T-helper 2 cell treated with Interferon-gamma antibody and Interleukin-4, amounts not matched to agents 5 μg/mL and 100 μg/mL, for 36 hours (primary cell): ENCODE measurements at places on chromosomes 4 and X.

GRCh38 chrX:7090641-7091040 lies 56.9 kb upstream of the STS start:
- no peak for DNase-seq

- no peak for DNase-seq
Observed at GRCh38 chr4:55050418-55050950, 74.9 kb downstream of the KDR start.

- no peak for DNase-seq
Observed at GRCh38 chrX:57817302-57817701, 93.0 kb downstream of the ZXDA start.

DNA sequence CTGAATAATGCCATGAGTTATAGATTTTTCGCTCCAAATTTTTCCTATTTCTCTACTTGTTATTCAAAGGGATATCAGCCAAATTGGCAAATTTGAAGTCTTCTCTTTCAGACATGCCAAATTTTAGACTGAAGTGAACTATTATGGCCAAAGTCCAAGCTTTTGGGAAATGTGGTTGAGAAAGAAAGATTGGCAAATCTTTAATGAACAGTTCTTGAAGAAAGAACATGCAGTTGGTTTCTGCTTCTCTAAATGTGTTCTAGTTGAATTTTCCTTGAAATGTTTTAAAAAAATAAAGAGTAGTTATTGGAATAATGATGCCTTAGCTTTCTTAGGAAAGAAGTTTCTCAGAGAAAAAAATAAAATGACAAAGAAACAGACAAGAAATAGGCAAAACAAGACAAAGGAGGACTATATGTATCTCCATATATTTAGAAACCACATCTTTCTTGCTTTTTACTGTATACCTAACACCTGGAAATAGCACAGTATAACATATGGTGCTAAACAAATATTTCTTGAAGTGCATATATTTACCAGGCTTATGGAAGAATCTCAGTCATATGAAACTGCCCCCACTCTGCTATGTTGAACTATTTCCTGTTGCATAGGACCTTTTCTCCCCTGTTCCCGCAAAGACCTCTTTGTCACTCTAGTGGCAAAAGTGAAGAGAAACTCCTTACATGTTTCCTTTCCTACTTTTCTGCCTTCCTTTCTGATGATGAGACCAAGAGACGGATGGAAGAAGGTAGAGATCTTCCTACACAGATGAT lies 250.0 kb downstream of the ARHGAP24 start:
- no peak for DNase-seq

GRCh38 chr4:93730760-93731159 lies 97.8 kb upstream of the ATOH1 start:
- DNase-seq, result no peak

- no peak for DNase-seq
Observed at GRCh38 chr4:5787311-5787710, 76.3 kb downstream of the EVC start.

GRCh38 chr4:94595880-94596483 lies 144.2 kb downstream of the PDLIM5 start:
- no peak for DNase-seq

GRCh38 chr4:1342003-1342402 lies 5.0 kb upstream of the UVSSA start:
- no peak for DNase-seq

- DNase-seq, result no peak
Observed at GRCh38 chr4:17112292-17112659, 213.8 kb upstream of the LDB2 start.

DNA sequence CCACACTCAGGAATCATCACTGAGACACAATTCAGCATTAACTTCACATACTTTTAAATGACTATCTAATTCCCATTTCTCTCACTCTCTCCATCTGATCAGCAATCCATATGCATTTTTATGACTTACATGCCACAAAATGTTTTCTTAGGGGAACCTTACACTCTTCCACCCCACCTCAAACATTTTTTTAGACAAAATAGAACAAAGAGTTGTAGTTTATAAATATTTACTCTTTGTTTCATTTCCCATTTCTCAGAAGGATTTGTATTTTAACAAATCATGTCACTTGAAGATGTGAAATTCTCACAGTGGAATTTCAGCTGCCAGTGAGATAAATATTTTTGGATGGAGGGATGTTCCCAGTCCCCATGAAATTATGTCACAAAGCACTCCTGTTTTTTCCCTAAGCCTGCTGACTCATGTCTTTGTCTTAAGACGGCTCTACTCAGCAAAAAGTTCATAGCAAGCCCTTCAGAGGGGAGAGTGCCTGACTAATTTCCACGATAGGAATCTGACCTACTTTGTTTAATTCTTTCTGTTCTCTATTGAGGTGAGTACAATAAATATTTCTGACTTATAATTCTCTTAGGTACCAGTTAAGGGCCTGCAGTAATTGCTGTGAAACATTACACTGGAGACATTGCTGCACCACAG lies 257.7 kb downstream of the THOC2 start:
- DNase-seq, result no peak

- DNase-seq, result no peak
Observed at GRCh38 chr4:89009761-89010369, 47.1 kb downstream of the FAM13A start.

GRCh38 chr4:128166982-128167381 lies 105.9 kb downstream of the LARP1B start:
- no peak for DNase-seq

DNA sequence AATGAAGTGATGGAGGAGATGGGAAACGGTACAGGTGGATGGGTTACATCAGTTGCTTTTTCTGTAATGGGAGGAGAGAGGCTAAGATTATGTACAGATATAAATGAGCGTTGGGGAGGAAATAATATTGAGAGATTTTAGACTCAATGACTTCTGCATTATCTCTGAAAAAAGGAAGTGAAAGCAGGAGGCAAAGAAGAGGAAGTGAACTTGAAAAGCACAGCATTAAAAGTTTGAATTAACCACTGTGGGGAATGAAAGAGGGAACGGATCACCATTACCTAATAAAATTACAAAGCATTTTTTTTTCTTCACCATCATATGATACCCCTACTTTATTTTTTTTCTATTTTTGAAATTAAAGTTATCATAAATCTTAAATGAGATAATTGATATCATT lies 1025.5 kb downstream of the RPA4 start:
- DNase-seq, result no peak

GRCh38 chr4:61741327-61742096 lies 541.4 kb downstream of the ADGRL3 start:
- DNase-seq, result no peak

DNA sequence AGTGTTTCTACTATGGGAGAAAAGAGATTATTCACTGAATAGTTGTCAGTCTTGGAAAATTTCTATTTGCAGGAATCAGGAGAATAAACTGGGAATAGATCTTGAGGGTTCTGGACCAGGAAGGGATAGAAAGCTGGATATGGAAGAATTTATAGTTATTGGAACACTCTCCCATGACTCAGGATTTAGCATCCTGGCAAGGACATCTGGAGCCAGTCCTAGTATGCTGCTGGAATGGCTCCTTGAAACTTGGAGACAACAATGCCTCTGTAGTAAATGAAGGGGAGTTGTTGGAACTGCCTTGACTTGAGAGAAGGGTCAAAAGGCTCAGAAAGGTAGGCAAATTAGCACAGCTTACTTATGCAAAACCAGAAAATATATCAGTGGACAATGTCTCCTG lies 23.5 kb upstream of the THOC2 start:
- no peak for DNase-seq

DNA sequence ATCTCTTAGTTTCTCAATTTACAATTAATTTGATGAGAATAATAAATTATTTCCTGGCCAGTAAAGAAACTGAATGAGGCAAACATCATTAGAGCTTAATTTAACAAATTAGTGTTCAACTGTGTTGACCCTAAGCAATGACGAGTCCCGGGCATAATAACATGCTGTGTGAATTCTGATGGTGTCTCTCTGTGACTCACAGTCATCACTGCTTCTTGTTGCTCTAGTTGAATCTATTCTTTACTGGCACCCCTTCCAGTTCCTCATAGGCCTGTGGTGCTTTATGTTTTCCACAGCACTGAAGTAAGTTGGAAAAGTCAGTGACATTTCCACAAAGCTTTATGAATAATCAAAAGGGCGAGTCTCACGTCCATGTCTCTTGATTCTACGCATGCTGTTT lies 57.7 kb upstream of the SLC7A11 start:
- DNase-seq, result no peak

DNA sequence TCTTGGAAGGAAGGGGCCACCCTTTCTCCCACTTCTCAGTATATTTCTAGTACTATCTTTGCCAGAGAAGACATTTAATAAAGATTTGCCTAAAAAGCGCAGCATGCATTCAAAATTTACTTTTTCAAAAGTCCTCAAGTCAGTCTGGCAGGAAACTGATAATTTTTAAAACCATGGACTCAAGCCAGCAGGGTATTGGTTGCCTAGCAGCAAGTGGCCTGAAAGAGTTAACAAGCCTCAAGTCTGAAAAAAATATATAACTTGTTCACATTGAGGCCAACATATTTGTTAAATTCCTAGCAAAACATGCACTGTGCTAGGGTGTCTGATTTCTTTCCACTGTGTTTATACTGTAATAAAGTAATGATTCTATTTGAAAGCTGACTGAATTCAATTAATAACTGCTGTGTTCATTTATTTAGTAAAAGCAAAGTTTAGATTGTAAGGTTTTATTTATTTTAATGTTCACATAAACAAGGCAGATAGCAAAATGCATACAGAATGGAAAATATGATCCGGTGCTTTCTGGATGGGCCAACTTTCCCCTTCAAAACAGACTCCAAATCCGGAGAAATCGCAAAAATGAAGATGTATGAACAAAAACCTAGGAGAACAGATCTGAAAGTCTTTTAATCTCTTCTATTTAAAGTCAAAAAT lies 218.5 kb upstream of the FGF13 start:
- no peak for DNase-seq

GRCh38 chr4:21469438-21470300 lies 478.9 kb downstream of the KCNIP4 start:
- no peak for DNase-seq

GRCh38 chr4:108333353-108333942 lies 164.7 kb upstream of the LEF1 start:
- no peak for DNase-seq

DNA sequence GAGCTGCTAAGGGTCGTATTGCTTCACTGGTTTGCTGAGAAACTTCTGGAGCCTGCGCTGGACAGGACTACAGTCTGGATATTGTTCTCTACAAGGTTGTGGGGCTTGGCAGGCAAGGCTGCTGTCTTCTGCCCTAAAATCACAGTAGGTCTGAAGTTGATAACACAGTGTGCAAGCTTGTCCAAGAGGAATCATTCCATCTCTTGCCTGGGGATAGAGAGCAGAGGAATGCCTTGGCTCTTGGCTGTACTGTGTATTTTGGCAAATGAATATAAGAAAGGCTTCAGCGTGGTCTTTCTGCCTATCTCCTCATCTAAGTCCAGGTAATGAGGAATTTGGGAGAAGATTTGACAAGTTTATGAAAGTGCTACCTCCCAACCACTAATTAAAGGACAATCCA lies 9.4 kb upstream of the RASL11B start:
- DNase-seq, result no peak

- no peak for DNase-seq
Observed at GRCh38 chrX:22109442-22109841, 77.3 kb downstream of the PHEX start.

- DNase-seq, result no peak
Observed at GRCh38 chrX:65841263-65841662, 173.8 kb downstream of the MSN start.

DNA sequence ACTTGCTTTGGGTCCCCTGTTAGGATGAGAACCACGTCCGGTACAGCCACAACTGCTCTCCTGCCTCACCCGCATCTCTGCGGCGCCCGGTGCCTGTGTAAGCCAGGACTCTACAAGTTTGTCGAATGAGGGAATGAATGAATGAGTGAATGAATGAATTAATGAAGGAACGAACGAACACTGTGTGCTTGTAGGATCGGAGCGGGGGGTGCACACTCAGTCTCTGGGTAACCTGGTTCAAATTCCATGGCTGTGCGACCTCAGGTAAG lies 201.4 kb upstream of the PSAPL1 start:
- no peak for DNase-seq

DNA sequence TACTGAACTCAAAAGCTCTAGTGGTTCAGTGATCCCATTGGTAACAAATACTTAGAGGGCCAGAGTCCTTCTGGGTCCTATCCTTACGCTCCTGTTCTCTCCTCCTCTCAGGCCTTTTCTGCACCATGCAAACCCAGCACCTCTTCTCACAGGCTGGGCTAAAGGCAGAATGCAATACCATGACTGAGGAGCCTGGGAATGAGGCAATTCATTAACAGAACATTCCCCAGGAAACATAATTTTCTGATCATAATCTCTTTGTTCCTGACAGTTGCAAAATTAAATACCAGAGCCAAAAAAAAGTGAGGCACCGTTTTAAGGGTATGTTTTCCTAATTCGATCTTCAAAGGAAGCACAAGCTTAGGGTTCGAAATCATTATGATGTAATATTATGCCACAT lies 9.0 kb downstream of the SORBS2 start:
- no peak for DNase-seq

DNA sequence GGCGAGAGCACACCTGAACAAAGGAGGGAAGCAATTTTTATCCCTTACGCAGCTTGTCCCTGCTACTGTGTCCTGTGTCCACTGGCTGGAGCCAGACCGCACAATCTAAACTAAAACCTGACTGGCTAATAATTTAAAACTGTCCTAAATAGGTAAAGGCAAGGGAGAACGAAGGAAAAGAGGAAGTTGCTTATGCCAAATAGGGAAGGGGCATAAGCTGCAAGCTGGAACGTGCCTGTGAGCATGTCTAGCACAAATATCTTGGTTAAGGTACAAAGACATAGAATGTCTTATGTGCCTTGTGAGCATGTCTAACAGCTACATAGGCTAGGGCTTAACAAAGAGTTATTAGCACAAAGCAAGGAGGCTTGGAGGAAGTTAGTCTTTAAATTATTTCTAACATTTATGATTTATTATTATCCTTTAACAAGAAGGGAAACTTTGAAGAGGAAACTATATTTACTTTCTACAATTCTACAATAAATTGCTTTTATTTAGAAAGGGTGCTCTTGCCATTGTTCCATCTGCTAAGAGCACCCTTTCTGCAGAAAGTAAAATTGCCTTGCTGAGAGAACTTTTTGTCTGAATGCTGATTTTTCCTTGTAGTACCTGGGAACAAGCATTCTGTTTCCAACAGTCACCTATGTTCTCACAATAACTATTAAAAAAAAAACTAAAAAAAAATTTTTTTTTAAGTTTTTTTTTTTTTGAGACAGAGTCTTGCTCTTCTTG lies 80.6 kb upstream of the CBR4 start:
- DNase-seq, result no peak

- no peak for DNase-seq
Observed at GRCh38 chr4:20255251-20255586, 3.5 kb downstream of the SLIT2 start.

GRCh38 chr4:71050809-71051208 lies 57.4 kb downstream of the DCK start:
- no peak for DNase-seq

DNA sequence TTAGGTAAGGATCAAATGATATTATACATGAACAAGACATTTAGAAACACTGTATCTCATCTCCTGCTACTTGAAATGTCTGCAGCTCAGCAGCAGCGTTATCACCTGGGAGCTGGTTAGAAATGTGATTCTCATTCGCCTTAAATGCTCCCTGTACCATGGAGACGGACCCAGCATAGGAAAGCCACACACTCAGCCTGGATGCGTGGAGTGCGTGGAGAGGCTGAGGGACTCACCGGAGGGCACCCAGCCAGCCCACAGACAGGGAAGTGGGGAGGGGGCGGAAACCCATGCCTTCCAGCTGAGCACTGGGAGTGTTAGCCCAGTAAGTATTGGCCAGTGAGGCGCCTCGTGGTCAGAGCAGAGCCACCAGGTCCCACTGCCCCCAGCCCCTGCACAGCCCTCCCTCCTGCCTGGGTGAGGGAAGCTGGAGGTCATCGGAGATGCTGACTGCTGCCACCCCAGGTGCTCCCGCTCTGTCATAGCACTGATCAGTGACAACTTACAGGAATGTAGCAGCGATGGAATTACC lies 15.2 kb downstream of the SUPT20HL1 start:
- no peak for DNase-seq
